ENCODE measurements at places on chromosomes 2 and 18.

- no peak for DNase-seq
These were observed 564.4 kb upstream of the LINC00305 start for GRCh38 chr18:64713284-64713683.

- DNase-seq = no peak
These were observed 162.1 kb downstream of the ZEB2 start for GRCh38 chr2:144357623-144358373.

- DNase-seq = peak; percentile 7
These were observed 80.6 kb upstream of the DOCK10 start for GRCh38 chr2:225122583-225123486.

DNA sequence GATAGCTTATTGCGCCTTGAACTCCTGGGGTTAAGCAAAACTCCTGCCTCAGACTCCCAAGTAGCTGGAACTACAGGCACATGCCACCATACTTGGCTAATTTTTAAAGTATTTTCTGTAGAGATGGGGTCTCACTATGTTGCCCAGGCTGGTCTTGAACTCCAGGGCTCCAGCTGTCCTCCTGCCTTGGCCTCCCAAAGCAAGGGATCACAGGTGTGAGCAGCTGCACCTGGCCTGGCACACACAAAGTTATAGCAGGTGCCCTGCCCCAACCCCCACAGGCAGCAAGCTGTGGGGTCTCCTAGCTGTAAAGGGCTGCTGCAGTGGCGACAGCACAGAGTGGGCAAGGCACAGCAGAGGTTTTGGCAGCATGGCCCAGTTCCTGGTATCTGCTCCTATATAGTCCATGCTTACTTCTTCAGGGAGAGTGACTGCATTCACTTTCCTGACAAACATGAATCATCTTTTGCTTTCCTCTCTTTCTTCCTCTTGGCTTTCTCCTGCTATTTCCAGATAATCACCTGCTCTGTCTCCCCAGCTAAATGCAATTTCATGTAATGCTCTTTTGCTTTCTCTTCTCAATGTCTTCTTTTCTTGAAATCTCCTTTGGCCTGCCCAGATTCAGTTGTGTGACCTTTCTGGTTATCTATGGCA lies 27.3 kb upstream of the METAP1D start:
- DNase-seq = no peak

GRCh38 chr2:112255875-112256274 lies 1.0 kb upstream of the ZC3H8 start:
- DNase-seq = no peak

DNA sequence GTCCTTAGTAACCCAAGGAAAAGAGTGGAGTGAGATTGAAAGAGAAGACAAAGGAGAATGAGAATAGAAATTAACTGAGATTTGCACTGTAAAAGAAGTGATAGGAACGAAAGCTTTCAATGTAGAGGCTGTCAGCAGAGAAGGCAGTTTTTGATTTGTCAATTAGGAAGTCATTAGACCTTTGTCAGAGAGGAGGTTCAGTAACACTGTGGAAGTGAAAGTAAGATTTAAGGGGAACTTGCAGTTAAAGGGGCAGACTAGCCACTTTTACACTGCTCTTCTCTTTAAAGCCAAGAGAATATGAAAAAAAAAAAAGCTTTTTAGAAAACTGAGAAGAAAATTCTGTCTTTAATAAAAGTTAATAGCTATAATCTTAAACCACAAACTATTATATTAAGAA lies 11.5 kb upstream of the KYNU start:
- no peak for DNase-seq

GRCh38 chr2:71451705-71452104 lies 1.7 kb upstream of the DYSF start:
- no peak for DNase-seq
